M059J (cell line): ENCODE measurements at places on chromosomes 2 and 18. TPM values are rescaled to one million over a fixed set of nuclear protein-coding genes. Genes with fewer than 3 reads are reported as not detected.

CRYGD gene
- total RNA-seq = not detected in 2 replicates

GRCh38 chr2:240579771-240580614 lies 6.5 kb upstream of the CAPN10 start:
- peak; percentile 93 for DNase-seq

GRCh38 chr18:41933778-41934177 lies 21.3 kb upstream of the PIK3C3 start:
- no peak for DNase-seq

DNA sequence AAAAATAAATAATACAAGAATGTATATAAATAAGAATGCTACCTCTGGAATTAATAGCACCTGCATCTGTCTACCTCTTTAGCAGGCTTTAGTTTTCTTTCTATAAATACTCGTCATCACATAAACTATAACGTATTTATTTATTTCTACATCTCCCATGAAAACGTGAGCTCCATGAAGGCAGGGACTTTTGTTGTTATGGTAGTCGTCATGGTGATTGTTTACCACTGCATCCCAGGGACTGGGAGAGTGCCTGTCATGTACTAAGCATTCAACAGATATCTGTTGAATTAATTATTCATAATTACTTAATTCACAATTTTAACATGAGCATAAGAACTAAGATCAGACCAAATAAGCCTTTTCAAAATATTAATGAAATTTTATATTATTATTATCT lies 386.6 kb downstream of the NRXN1 start:
- DNase-seq = no peak

- DNase-seq = peak; percentile 1
Measured at GRCh38 chr2:178363252-178363651, 87.7 kb downstream of the PRKRA start.

RSAD2 gene
- total RNA-seq = 117 and 157 TPM in 2 replicates

GRCh38 chr2:186349508-186349907 lies 136.6 kb upstream of the ZC3H15 start:
- peak; percentile 56 for DNase-seq

GRCh38 chr2:127844973-127845372 lies 13.0 kb downstream of the POLR2D start:
- no peak for DNase-seq

DNA sequence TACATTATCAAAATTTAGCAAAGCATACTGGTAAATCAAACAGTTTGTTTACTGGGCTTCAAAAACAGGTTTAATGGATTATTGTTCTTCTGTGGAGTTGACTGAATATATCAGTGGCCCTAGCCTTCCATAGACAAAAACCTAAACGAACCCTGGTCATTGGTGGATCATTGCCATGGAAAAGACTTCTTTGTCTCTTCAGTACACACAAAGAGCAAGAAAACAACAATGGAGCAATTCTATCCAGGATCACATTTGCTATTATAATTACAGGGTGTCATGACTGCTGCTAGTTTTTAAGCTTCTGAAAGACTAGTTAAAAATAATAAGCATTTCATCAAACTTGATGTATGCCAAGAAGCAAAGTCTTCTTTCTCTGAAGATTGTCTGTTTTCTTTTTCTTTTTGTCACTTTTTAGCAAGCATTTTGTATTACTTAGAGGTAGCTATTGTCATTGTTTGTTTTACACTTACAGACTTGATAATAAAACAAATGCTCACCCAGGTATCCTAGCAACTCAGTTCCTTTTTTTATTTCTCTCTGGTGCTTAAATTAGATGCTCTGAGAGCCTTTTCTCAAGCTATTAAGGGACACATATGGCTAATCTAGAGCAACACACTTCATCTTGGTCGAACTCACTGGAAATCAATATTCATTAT lies 1228.7 kb upstream of the DDX18 start:
- no peak for DNase-seq

- no peak for DNase-seq
Measured at GRCh38 chr2:140643761-140644187, 1487.0 kb downstream of the LRP1B start.

DNA sequence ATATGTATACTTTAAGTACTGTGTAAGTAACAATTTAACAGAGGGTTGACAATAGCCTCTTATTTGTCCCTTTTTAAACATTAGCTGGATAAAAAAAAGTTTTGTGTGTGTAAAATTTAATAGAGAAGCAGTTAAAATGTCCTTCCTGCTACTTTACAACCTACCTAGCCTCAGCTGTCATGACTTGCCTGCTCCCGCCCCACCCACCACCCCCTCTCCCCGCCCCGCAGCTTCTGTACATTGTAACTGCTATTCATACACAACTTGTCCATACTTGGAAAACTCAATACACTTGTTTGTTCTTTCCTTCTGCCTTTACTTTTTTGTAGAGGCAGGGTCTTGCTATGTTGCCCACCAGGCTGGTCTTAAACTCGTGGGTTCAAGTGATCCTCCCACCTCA lies 19.5 kb downstream of the RELCH start:
- DNase-seq = no peak

- peak; percentile 91 for DNase-seq
Measured at GRCh38 chr2:201130524-201131186, 14.7 kb downstream of the CFLAR start.

DNA sequence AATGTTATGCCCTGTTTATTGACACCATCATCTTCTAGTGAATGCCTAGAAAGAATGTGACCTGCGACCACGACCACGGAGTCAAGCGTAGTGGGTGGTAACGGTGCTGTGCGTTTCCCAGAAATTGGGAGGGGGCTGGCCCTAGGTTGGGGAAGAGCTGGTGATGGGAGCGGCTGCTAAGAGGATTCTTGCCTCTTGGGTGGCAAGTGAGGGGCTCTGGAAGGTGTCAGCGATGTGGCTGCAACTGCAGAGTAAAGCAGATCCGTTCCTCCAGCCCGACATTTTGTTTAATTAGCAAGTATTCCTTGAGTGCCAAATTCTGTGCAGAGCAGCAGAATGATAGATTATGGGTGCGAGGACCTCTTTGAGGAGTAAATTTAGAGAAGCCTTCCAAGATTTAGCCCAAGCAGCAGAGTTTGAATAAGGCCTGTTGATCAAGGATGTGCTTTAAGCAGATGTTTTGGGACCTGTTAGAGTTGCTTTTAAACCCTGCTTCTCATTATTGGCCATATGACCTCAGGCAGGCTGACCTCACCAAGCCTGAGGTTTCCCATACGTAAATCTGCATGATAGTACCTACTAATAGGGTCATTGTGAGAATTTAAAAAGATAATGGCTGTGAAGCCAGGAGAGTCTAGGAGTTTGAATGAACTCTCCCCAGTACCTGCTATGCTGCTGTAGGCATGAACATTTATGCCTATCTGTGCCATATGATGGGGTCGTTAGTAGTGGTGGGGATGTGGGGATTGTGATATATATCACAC lies 287.7 kb downstream of the PTGR3 start:
- no peak for DNase-seq

- DNase-seq = peak; percentile 56
Measured at GRCh38 chr2:42238644-42239288, 69.6 kb downstream of the EML4 start.

DNA sequence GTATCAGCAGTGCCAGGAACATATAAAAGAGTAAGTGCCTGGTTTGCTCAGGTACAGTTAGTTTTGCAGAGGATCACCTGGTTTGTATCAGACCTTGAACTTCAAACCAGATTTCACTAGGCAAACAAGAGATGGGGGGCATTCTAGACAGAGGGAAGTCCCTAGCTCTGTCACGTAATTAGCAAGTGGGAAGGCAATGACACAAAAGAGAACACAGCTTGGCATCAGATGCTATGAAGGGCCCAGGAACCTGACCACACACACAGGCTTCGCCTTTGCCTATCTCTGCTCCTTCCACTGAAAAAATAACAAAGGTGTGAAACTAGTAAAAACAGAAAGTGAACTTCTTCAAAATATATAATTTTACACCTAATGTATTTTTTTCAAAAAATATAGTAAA lies 62.6 kb downstream of the CERKL start:
- no peak for DNase-seq

GALNT5 gene
- 28.8 and 36.1 TPM in 2 replicates for total RNA-seq

HS6ST1 gene
- total RNA-seq = 11.9 and 17.6 TPM in 2 replicates

GRCh38 chr2:147045113-147045512 lies 799.7 kb upstream of the ACVR2A start:
- DNase-seq = peak; percentile 7

EVX2 gene
- not detected in 2 replicates for total RNA-seq

SKA1 gene
- total RNA-seq = 37.5 and 51.7 TPM in 2 replicates

CTLA4 gene
- not detected in 2 replicates for total RNA-seq

DNA sequence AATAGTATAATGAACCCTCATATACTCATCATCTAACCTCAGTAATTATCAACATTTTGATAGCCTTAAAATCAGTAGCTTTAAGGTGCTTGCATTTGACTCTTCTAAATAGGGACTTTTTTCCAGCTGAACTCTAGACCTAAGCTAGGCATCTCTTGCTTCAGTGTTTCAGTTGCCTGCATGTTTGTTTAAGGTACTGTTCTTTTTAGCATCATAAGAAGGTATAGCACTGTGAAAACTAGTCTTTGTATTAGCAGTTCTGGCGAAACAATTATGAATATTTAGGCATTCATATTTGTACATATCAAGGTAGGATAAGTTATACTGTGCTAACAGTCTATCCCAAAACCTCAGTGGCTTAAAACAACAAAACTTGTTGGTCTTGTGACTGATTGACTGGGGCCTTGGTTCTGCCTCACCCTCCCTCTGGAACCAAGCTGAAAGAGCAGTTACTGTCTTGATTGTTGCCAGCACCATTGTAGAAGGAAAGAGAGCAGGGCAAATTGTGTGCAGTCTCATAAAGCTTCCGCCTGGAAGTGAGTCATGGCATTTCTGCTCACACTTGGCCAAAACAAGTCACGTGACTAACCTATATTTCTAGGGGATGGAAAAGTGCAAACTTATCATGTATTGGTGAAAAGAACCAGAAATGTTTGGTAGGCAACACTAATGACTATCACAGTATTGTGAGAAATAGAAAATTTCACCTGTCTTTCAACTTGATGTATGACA lies 24.3 kb downstream of the GALNT1 start:
- no peak for DNase-seq

POLR1B gene
- total RNA-seq = 11.9 and 13.5 TPM in 2 replicates

POTEJ gene
- total RNA-seq = not detected in 2 replicates

GRCh38 chr2:169172151-169172735 lies 102.9 kb downstream of the DHRS9 start:
- DNase-seq = no peak

DNA sequence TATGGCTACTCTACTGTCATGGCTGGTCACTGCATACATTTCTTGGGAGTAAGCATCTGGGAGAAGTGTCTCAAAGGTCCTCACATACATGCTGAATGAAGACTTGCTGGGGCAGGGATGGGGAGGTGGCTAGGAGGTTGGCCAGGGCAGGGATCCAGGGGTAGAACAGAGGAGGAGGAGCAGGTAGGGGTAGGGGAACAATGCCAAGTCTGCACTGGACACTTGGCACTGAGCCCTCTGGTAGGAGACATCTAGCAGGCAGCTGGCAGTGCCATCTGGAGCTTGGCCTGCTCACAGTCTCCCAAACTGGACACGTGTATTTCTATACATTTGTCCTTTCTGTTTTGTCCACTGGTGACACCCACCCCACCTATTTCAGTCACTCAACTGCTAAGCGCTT lies 62.7 kb upstream of the REV1 start:
- DNase-seq = no peak

ZEB2 gene
- total RNA-seq = 10.7 and 15.9 TPM in 2 replicates

- DNase-seq = no peak
Measured at GRCh38 chr2:68946117-68946516, 6.6 kb downstream of the GKN2 start.

TFPI gene
- total RNA-seq = 74.7 and 113 TPM in 2 replicates

GRCh38 chr18:22559414-22560274 lies 141.9 kb upstream of the CTAGE1 start:
- peak; percentile 80 for DNase-seq
